ENCODE measurements at places on chromosomes 16 and 17.

DNA sequence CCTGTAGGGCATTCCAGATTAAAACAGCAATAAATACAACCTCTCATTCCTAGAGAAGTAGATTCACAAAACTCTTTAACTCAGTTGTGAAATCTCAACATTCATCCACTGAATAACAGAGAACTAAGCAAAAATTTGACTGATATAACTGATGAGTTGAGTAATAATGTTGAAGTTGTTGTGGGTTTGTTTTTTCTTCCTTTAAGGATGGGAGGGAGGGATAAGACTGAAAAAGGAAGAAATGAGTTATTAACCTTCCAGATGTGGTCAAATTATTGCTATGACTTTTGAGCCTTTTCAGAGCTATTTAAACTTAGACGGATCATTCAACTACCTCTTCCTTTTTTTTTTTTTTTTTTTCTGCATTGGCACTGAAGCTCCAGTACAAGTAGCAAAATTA, 38.6 kb downstream of the SKAP1 start:
- no peak for DNase-seq

GRCh38 chr16:23679986-23680336, 1.3 kb downstream of the PLK1 start:
- DNase-seq: no peak

GRCh38 chr17:62627219-62627903, at the start of gene MRC2:
TSS of gene MRC2 (plus strand) at chr17:62627670. CDS start at chr17:62627803, 133 bp downstream.
- DNase-seq: peak; percentile 79

DNA sequence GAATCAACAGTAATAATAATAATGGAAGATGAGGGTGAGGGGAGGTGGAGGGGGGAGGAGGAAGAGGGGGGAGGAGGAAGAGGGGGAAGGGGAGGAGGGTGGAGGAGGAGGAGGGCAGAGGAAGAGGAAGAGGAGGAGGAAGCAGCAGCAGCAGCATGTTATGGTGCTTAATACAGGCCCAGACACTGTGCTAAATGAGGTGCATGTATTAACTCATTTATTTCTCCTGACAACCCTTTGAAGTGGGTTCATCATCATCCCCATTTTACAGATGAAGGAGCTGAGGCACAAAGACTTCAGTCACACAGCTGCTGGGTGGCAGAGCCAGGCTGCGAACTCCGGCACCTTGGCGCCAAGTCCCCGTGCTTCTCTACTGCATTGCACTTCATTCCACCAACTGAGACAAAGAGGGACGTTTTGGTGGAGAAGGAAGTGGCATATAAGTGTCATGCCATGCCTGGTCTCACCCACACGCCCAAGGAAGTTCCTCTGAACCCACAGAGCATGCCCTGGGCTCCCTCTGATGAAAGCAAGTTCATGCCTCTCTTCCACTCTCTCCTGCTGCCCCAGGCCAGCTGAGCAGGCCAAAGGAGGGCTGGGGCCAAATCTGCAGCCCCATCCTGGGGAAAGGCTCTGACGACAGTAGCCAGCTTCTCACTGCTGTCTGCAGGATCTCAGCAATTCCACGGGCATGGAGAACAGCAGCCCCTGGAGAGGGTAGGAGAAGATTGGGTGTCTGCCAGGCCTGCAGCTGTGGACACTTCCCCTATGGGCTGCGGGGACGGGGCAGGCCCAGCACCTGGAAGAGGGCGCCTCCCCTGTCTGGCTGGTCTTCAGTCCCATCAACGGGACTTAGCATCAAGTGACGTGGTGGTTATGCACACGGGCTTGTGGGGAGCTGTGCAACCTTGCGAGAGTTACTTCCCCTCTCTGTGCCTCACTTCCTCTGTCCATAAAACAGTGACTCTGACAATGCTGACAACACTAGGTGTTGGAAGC, 21.8 kb downstream of the XYLT1 start:
- DNase-seq: peak; percentile 43

DNA sequence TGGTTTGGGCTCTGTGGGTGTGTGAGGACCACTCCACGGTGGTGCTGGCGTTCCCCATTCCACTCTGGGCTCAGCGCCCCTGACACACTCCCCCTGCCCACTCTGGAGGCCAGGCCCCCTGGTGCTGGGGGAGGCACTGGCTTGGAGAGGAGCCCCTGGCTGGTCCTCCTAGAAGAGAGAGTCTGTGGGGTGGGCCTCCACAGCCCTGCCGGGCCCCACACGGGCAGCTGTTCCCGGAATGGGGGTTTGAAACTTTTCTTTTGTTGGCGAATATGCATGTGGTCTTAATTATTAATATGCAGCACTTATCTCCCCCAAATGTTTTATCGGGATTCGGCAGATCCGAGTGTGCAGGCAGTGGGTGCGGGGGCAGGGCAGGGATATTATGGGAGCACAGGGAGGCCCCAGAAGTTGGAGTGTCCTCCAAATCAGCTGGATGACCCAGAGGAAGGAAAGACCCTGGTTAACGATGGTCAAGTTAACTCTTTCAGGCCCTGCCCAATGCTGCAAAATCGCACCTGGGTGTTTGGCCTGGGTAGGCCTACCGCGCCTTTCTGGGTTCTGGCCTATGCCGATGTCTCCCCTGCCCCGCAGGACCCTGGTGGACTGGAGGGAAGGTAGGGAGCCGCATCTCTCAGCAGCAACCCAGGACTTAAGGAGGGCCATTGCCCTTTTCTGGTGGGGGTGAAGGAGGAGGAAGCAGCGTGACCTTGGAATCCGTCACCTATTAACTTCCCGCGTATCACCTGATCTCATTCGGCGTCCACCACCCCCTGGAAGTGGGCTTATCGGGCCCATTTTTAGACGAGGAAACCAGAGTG, 36.0 kb downstream of the TMEM235 start:
- no peak for DNase-seq

GRCh38 chr17:46179375-46179999, 13.7 kb downstream of the KANSL1 start:
- DNase-seq: peak; percentile 81

GRCh38 chr17:7916385-7916682, 245 bp upstream of the RNF227 start:
- no peak for DNase-seq

GRCh38 chr16:85750827-85751697, at the start of gene C16orf74:
TSS of gene C16orf74 (minus strand) at chr16:85751096. CDS start at chr16:85735217, 15,879 bp downstream.
- DNase-seq: no peak

DNA sequence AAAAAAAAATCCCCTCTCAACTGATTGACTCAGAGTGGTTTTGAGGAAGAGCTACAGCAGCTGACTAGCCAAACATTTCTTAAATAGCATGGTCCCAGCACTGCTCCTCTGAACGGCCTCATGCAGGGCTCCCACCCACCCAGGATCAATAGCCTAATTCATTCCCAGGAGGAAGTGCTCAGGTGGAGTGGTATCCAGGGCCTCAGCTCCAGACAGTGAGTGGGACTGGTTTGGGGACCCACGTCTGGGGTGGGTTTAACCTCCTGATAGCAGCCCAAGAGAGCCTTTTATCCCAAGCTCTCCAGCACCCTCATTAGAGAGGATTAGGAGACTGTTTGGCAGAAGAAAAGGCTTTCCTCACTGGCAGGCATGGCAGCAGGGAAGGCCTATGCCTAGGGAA, 68.5 kb upstream of the CDH5 start:
- DNase-seq: no peak

- DNase-seq: no peak
Measured at GRCh38 chr17:15346066-15346595, 4.7 kb upstream of the TEKT3 start.

- peak; percentile 95 for DNase-seq
Measured at GRCh38 chr17:38926293-38927070, 1.1 kb downstream of the LASP1NB start.

GRCh38 chr17:708132-708531, 6.5 kb downstream of the VPS53 start:
- no peak for DNase-seq

GRCh38 chr16:80041410-80041809, 440.9 kb upstream of the MAF start:
- DNase-seq: no peak

GRCh38 chr17:16989230-16989952, 17.5 kb upstream of the TNFRSF13B start:
- peak; percentile 10 for DNase-seq

All from KBM-7 (cell line).